Heart left ventricle (tissue), 16 donors: ENCODE measurements at places on chromosomes 1 and 21.

- no peak for DNase-seq
Observed at GRCh38 chr21:44572959-44573583, 458 bp upstream of the KRTAP10-4 start.

DNA sequence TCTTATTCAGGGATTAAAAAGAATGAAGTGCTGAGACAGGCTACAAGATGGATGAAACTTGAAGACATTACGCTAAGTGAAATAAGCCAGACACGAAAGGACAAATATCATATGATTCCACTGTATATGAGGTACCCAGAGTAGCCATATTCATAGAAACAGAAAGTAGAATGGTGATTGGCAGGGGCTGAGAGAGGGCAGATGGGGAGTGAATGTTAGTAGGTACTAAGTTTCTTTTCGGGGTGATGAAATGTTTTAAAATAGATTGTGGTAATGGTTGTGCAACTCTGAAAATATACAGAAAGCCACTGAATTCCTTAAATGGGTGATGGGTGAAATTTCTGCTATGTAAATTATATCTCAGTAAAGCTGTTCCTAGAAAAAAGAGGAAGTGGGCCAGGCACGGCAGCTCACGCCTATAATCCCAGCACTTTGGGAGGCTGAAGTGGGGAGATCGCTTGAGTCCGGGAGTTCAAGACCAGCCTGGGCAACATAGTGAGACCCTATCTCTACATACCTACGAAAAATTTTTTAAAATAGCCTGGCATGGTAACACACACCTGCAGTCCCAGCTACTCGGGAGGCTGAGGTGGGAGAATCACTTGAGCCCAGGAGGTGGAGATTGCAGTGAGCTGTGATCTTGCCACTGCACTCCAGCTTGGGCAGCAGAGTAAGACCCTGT, 15.9 kb downstream of the SLC27A3 start:
- no peak for DNase-seq

GRCh38 chr1:245179706-245180105, 24.9 kb downstream of the KIF26B start:
- no peak for DNase-seq

GRCh38 chr1:221039616-221040015, 160.4 kb downstream of the HLX start:
- DNase-seq, result no peak

GRCh38 chr1:153546796-153547559, 1.4 kb upstream of the S100A4 start:
- DNase-seq, result no peak

- no peak for DNase-seq
Observed at GRCh38 chr1:213790565-213790964, 197.2 kb upstream of the PROX1 start.

GRCh38 chr21:39121600-39122355, 61.5 kb downstream of the PSMG1 start:
- DNase-seq, result no peak

DNA sequence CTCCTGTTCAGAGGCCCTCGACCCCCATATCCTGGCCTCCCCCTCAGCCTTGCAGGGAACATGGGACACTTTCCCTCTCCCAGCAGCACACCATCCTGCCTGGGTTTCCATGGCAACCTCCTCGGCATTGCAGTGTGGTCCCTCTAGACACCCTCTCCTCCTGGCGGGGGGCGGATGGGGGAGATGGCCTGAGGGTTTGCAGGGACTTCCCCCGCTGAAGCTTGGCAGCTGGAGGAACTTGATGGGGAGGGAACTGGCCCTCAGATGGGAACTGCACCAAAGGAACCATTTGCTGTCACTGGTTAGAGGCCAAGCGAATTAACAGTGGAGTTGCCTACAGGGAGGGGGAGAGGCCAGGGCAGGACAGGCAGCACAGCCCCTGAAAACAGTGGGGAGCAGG, 28.7 kb downstream of the RIMS3 start:
- no peak for DNase-seq

DNA sequence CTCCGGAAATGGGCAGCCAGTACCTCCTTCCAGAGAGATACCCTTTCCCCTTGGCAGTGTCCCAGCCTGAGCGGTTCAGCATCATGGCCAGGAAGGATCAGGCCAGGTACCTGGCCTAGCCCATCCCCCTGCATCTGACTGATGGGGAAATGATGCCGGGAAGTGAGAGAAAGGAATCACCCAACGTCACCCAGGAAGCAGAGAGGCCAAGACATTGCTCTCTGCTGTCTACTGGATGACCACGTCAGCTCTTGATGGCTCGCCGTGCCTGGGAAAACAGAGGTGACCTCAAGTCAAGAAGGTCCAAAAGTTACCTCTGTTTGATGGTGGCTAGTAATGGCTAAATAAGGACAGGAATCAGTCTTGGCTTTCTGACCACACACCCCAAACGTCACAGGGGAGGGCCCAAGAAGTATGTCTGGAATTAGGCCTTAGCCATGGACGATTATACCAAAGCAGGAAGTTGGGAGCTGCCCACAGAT, 79.0 kb downstream of the MRPL37 start:
- DNase-seq, result no peak

- no peak for DNase-seq
Observed at GRCh38 chr1:30550365-30551220, 172.8 kb downstream of the MATN1 start.

GRCh38 chr1:166377896-166378295, 211.1 kb upstream of the FAM78B start:
- no peak for DNase-seq

GRCh38 chr1:170538687-170539086, 6.7 kb downstream of the GORAB start:
- no peak for DNase-seq

DNA sequence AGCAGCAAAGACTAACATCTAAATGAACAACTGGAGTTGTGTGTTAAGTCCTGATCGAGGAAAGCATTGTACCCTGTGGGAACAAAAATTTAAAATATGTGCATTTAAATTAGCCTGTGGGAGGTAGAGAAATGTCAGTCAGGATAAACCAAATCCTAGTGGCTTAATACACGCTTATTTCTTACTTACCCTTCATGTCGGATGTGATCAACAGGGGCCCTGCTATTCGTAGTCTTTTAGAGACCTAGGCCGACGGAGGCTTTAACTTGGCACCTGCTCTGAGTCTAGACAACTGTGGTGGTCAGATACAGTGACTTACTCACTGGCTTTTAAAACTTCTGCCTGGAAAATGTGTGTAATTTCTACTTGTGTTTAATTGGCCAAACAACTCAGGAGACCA, 10.2 kb downstream of the GSTM3 start:
- DNase-seq, result no peak

GRCh38 chr1:194535369-194535768, 1349.0 kb upstream of the B3GALT2 start:
- DNase-seq, result no peak

GRCh38 chr21:22795091-22795490, 1796.9 kb downstream of the NCAM2 start:
- DNase-seq, result no peak

DNA sequence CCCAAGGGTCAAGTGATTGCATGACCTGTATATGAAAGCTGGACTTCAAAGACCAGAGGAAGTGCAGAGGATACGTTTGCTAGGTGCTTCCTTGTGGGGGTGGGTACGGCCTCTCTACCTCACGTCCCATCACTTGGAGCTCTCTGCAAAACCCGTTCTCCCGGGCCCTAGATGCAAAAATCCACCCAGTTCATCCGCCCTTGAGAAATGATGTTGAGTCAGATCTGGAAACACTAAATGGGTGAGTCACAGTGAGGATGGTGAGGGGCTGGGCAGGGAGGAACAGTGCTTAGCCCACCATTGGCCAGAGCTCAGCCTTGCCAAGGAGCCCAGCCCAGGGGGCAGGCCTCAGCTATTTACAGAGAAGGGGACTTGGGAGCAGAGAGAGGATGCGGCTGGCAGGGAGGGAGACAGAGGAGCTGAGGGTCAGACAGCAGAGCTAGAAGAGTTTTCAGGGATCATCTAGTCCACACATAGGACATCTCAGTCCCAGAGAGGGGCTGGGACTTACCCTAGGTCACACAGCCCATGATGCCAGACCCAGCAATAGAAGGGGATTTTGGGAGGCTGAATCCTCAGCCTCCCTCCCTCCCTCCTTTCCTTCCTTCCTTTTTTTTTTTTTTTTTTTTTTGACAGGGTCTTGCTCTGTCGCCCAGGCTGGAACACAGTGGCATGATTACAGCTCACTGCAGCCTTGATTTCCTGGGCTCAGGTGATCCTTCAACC, 14.6 kb downstream of the ARHGEF10L start:
- DNase-seq, result no peak

GRCh38 chr1:32073299-32074229, 825 bp downstream of the TMEM39B start:
- DNase-seq, result no peak

GRCh38 chr1:26483980-26484379, 11.7 kb downstream of the HMGN2 start:
- no peak for DNase-seq

DNA sequence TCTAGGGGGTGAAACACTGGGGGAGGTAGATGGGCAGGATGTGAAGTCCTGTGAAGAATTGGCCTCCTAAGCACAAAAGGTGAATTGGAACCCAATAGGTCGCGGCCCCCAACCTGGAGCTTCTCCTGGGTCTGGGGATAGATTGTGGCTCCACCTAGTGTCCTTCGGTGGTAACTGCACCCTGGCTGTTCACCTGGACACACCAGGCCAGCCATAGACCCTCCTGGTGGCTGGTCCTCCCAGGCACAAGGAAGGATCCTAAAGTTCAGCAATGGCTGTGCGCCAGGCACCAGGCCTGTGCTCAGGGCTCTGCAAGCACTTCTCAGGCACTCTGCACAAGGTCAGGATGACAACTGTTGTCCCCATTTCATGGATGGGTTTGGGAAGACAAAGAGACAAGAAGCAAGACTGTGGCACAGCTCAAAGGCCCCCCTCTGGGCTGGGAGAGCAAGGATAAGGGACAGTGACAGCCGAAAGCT, 13.5 kb downstream of the ESPN start:
- peak; percentile 51 for DNase-seq

GRCh38 chr1:210697185-210697584, 368.5 kb downstream of the HHAT start:
- DNase-seq, result no peak

DNA sequence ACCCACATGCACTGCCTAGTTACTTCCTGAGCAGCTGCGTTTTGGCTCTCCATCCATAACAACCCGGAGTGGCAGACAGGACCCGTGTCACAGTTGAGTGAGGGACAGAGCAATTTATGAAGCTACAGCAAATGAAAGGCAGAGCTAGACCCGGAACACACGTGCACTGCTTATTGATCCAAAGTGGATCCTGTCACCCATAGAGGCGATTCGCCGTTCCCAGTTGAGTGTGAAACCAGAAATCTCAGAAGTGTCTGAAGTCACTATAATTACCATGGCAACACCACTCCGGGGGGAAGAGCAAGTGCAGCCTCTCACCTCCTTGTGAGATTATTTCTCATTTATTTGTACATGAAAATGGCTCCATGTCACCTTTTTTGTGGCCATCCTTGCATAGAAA, 365.2 kb downstream of the DSCAM start:
- DNase-seq, result no peak

- no peak for DNase-seq
Observed at GRCh38 chr1:61274939-61275338, 192.6 kb downstream of the NFIA start.

DNA sequence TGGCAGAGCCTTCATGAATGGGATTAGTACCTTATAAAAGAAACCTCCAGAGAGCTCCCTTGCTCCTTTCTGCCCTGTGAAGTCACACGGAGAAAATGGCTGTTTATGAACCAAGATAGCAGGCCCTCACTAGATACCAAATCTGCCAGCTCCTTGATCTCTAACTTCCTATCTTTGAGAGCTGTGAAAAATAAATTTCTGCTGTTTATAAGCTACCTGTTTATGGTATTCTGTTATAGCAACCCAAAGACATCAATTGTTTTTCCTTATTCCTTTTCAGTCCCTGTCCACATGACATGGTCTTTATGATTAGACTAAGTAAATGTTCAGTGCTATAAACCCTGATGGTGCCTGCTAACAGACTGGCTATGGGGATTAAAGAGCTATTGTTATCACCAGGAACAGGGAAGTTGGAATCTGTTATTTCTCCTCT, 9.7 kb upstream of the STIL start:
- no peak for DNase-seq

GRCh38 chr1:66290761-66291530, 243.0 kb upstream of the SGIP1 start:
- DNase-seq, result no peak

- no peak for DNase-seq
Observed at GRCh38 chr1:210696709-210697108, 368.0 kb downstream of the HHAT start.

GRCh38 chr1:77542813-77543420, 139.5 kb downstream of the ZZZ3 start:
- DNase-seq, result no peak

GRCh38 chr1:175479521-175480342, 263.7 kb downstream of the TNR start:
- no peak for DNase-seq

DNA sequence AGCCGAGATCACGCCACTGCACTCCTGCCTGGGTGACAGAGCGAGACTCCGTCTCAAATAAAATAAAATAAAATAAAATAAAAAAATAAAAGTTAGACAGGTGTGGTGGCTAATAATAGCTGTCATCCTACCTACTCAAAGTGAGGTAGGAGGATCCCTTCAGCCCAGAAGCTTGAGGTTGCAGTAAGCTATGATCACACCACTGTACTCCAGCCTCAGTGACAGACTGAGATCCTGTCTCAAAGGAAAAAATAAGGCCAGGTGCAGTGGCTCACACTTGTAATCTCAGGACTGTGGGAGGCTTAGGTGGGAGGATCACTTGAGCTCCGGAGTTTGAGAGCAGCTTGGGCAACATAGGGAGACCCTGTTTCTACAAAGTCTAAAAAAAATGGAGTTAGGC, 18.0 kb downstream of the NOL9 start:
- no peak for DNase-seq

DNA sequence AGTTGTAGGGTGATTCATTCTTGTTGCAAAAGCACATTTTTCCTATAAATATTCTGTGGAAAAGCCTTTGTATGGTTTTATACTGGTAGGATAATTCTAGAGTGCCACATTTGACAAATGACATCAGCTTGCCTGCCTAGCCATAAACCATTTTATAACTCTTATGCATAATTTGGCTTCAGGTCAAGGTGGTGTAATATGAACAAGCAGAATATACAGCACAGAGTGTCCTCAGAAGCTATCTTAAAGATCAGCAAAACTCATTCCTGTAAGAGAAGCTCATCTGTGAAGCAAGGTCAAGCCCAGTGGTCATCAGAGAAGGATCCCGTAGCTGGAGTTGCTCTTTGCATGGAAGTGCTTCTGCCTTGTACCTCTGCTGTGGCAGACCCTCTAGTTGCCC, 24.0 kb upstream of the C1orf21 start:
- DNase-seq, result no peak

DNA sequence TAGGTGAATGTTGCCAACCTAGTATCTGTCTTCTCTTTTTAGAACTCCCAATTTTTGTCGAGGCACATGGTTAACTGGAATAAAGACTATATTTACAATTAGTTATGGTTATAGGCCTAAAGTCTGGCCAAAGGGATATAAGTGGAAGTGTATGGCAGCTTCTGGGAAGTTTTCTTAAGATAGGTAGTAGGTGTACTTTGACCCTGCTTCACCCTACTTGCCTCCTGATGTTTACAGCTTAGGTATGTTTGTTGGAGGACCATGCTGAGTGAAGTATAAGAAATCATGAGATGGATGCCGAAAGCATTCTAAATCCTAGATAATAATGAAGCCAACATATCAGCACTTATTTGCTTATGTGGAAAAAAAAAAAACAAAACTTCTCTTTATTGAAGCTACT, 272.1 kb downstream of the S1PR1 start:
- DNase-seq, result no peak
